ENCODE measurements at places on chromosomes 12 and 14.

DNA sequence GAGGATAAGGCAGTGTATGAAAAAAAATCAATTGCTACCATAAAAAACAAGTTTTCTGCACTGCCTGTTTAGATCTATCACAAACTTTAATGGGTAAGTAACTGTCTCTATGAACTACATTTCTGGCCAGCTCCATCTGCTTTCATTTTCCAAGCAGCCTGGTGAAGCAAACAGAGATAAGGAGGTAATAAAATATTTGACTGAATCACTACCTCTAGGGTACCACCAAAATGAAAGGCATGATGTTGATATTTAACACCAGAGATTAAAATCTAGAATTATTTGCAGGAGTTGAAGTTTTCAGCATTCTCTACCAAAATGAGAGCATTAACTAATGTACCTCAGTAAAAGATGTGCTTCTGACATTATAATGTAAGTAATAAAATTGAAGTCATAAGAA lies 863.5 kb upstream of the MGAT4C start:
- DNase-seq: no peak

DNA sequence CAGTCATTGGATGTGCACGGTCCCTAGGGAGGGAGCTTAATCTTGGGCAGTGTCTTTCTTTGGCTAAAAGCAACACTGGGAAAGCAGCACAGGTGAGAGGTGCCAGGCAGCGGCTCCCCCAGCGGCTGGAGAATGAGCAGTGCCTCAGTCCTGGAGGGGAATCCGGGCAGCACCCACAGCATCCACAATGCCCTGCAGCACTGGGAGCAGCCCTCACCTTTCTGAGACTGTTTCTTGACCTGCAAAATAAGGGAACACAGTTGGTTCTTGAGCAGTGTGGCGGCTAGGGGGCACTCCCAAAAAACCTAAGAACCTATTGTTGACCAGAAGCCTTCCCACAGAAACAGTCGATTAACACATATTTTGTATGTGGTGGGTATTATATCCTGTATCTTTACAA lies 75.8 kb downstream of the SINHCAF start:
- DNase-seq: no peak

GRCh38 chr12:23909551-23909950 lies 39.9 kb downstream of the SOX5 start:
- DNase-seq: no peak

GRCh38 chr12:90999966-91000365 lies 4.8 kb downstream of the EPYC start:
- DNase-seq: no peak

- no peak for DNase-seq
These were observed 20.1 kb downstream of the PLEKHG7 start for GRCh38 chr12:92722897-92723296.

DNA sequence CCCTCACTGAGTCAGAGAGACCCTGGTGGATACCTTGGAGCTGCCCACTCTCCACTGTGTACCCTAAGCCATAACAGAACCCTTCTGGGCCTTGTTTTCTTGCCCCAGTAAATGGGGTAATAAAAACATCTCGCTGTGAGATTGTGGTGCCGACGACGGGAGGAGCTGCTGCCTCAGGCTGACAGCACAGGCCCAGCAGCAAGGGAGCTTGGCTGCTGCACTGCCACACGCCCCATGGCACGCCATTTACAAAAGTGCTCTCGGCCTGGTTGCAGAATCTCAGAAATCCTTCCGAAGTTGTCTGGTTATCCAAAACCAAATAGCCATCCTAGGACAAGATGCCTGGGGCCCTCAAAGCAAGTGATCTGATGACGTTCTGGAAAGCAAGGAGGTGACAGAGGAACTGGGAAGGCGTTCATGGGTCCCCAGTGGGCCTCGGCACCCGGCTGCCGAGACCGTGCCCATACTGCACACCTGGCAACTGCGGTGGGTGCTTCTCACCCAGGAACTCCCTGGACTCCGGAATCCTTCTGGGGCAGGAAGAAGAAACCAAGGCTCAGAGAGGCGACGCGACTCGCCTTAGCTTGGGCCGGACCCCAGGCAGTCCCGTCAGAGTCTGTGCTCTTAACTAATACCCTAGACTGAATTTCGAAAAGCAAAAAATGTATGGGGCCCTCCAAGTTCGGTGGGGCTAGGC lies 26.7 kb downstream of the CHGA start:
- DNase-seq: no peak
